ENCODE measurements at places on chromosomes 2 and 18. TPM values are rescaled to one million over a fixed set of nuclear protein-coding genes. Genes with fewer than 3 reads are reported as not detected.

MGAT5 gene
- 77.6 TPM for total RNA-seq

CNTNAP5 gene
- total RNA-seq: 65.1 TPM

APCDD1 gene
- 18.8 TPM for total RNA-seq

SNORC gene
- 2.8 TPM for total RNA-seq

FASTKD1 gene
- 77.6 TPM for total RNA-seq

DUSP11 gene
- total RNA-seq: 38.5 TPM

IL36A gene
- total RNA-seq: not detected

REG3G gene
- total RNA-seq: not detected

SH2D6 gene
- 0.94 TPM for total RNA-seq

CCBE1 gene
- total RNA-seq: 57.6 TPM

CHRNA1 gene
- not detected for total RNA-seq

GPR39 gene
- total RNA-seq: 10.0 TPM

ONECUT2 gene
- 2.5 TPM for total RNA-seq

RAX gene
- total RNA-seq: not detected

CCNT2 gene
- total RNA-seq: 135 TPM

TCF23 gene
- not detected for total RNA-seq

CTLA4 gene
- total RNA-seq: not detected

SCG2 gene
- 50.7 TPM for total RNA-seq
